ENCODE measurements at places on chromosomes 7 and 10.

DNA sequence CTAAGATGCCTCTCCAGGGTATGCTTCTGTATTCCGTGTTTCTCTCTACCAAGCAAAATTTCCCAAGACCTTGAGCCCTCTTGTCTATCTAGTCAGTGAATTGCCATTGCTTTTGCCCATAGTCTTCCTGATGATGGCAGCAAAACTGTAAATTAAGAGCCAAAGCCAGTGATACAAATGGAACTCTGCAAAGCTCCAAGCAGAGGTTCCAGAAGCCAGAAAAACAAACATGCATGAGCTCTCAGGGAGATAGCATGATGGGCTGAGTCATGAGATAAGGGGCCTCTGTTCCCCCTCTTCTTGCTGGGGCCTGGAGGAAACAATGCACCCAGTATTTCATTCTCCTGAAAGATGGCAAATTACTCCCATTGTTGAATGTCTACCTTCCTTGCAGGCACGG is 24.7 kb downstream of the LSMEM1 start:
- DNase-seq = no peak

DNA sequence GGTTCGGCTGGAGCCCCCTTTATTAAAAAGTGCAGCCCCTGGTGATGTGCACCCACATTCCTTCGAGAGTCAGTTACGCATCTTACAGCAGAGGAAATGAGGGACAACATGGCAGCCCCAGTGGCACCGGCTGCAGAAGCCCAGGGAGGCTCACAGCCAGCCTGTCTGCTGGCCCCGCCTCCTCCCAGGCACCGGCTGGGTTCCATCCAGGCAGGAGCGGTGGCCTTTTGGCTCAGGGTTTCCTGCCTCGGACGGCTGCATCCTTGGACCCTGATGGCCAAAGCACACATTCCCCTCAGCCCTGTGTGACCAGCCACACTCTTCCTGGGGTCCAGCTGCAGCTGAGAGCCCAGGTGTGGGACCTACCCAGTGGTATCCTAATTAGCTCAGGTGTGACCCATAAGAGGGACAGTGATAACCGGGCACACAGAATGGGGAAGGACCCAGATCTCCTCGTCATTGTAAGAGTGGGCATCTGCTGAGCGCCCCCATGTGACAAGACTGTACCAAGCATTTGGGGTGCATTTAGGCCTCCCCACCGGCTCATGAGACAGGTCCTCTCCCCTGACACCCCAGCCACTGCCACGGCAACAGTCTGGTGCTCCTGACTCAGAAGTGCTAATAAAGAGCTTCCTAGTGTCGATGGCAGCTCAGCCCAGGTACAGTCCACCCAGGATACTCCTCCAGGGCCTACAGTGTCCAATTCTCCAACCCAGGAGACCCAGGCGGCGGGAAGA is 63.3 kb upstream of the CHST15 start:
- DNase-seq = no peak

- no peak for DNase-seq
Observed at GRCh38 chr7:80847027-80847426, 71.8 kb downstream of the SEMA3C start.

- DNase-seq = no peak
Observed at GRCh38 chr7:104983076-104983577, 30.9 kb upstream of the KMT2E start.

DNA sequence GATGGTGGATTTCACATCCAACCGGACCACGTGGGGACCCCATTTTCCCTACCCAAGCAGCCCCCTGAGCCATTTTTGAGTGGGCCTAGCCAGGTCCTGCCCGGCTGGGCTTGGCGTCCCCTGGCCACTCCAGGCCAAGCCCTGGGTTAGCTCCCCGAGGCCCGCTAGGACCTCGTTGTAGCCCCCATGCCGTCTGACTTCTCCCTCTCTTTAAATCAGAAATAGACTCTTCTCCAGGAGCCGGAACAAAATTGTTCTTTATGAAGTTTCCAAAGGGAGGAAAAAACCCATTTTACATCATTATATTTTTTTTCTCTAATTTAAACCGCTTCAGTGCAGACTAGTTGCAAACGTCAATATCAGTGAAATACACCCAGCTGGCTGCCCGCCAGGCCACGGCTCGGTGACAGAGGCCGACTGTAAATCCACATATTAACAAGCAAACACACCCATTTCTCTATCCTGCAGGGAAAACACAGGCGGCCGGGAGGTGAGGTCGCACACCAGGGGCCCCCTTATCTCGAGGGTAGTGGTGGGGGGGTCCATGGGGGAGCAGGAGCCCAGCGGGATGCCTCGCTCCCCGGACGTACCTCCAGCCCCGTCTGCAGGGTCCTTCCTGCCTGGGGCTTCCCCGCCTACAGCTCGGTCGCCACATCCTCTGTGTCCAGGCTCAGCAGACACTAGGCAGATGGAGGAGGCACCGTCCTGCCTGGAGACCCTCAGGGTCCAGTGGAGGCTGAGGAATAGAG is 72.7 kb downstream of the ELFN1 start:
- DNase-seq = peak; percentile 18

GRCh38 chr10:109647627-109648026 is 275.7 kb downstream of the XPNPEP1 start:
- DNase-seq = no peak

DNA sequence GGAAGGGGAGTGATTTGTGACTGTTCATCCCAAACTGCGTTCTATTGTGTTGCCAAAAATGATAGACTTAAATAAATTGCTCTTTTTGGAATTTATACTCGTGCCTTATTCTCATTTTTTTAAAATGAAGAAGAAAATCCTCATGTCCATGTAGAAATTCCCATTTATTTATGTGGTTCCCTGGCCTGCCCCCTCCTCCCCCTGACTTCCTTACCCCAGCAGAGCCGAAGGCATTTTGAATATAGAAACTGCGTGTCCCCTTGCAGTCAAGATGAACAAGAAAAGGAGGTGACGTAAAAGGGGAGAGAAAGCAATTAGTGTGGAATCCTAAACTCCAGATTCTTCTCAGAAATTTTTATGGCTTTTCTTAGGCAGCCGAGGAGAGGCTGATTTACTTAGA is 126.1 kb downstream of the FAM204A start:
- DNase-seq = no peak

DNA sequence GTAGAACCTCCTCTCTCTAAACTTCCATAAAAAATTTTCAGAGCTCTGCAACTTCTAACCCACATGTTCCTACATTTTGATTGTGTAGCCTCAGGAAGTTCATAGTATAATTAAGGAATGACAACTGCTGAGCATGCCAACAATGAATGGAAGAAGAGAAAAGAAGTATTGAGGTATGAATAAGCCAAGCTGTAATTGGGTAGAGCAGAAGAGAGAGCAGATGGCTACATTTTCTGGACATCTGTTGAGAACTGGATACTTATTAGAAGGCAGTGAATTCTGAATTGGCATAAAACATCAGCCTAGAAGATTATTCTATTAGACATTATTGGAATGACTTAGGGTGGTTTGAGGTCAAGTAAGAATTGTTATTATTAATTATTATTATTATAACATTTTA is 728.3 kb upstream of the PHF14 start:
- DNase-seq = no peak

DNA sequence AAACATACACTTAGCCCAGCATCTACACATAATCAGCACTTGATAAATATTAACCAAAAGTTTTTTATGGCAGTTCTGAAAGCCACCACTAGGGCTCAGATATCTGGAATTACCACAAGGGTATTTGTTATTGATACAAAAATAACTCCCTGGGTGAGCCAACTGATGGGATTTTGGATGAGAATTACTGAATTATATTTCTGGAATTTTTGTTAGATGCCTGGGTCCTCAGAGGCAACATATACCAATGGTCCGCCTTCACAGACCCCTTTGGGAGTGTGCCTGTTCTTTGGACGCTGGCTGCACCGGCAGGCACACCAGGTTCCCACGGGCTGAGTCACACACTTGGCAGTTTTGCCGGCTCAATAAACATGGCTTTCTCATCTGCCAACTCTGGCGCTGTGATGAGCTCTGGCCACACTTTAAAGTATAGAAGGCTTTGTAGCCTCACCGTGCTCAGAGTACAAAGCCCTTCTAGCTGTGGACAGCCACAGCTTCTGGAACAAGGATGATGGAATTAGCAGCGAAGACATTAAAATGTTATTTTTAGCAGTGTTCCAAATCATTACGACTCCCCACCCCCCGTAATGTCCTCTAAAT is 24.5 kb upstream of the EEPD1 start:
- DNase-seq = no peak

GRCh38 chr7:130996205-130996832 is 262.3 kb upstream of the KLF14 start:
- DNase-seq = no peak

DNA sequence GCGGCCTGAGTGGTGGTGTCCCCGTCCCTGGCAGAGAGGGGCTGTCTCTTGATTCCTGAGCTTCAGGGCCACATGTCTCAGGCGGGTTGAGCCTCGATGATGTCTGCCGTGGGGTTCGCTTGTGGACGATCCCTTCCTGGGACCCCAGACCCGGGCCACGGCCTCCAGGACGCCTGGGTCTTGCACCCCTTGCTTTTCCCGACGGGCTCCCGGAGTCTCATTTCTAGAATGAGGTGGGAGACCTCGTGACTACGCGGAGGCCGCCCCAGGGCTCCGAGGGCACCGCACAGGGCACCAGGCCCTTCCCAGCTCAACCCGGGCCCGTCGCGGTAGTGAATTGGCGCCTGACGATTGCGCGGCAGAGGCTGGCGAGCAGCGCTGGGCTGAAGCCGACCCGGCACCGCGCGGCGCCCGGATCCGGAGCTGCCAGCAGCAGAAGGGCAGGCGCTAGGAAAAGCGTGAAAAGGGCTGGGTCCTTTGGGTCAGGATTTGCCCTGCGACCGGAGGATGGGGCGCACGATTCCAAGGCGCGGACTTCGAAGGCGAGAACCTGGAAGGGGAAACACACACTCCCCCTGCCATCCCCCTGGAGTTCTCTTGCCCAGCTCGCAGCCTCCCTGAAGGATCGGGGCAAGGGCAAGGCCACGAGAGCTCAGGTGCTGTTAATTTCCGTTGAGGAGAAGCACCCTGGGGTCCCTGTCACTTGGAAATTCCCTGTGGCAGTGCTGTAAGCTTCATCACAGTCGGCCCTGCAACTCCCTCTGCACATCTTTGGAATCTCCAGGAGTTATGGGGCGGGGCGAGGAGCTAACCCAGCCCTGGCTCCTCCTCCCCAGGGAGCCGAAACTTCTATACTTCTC is 15.5 kb downstream of the TLX1 start:
- DNase-seq = no peak

- DNase-seq = no peak
Observed at GRCh38 chr10:35368485-35369048, 32.3 kb downstream of the CCNY start.

DNA sequence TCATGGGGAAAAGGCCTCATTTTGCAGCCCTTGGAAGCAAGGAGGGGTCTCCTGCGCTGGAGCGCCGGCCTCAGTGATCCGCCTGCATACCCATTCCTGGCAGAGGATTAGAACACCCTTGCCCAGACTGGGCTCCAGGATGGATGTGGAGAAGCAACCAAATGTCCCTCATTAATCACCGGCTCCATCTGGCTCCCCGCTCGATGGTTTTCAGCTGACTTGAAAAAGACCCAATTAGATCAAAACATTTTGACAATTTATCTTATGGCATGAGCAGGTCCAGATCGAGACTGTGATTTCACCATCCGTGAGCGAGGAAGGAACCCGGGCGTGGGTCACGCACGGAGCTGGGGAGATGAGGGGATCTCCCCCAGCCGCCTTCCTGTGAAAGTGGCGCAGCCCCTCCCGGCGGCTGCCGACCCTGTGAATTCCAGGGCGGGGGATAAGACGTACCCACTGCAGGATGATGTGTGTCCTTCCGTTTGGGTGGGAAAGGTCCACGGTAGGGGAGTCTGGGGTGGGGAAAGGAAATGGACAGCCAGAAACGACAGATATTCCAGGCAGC is 141.6 kb downstream of the EMX2 start:
- no peak for DNase-seq

DNA sequence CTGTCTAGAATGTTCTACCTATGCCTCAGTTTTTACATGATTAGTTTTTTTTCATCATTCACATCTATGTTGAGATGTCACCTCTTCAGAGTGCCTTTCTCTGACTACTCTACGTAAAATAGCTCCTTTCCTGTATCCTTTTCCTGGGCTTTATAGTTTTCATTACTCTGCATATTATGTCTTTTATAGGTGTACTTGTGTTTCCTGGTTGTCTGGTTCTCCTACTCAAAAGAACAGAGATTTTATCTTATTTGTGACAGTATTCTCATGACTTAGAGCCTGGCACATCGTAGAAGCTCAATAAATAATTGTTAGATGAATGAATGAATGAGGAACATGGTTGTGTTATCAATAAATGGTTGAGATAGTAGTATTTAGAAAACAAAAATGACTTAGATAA is 17.9 kb downstream of the STEAP1 start:
- no peak for DNase-seq

Data from hematopoietic multipotent progenitor cell treated with erythropoietin and hydrocortisone succinate and interleukin-3 and kit ligand, for 17 days (in vitro differentiated cells).